AG04450 (cell line): ENCODE measurements at places on chromosomes 5 and 9.

- DNase-seq: no peak
Measured at GRCh38 chr5:168055961-168056360, 235.5 kb upstream of the WWC1 start.

DNA sequence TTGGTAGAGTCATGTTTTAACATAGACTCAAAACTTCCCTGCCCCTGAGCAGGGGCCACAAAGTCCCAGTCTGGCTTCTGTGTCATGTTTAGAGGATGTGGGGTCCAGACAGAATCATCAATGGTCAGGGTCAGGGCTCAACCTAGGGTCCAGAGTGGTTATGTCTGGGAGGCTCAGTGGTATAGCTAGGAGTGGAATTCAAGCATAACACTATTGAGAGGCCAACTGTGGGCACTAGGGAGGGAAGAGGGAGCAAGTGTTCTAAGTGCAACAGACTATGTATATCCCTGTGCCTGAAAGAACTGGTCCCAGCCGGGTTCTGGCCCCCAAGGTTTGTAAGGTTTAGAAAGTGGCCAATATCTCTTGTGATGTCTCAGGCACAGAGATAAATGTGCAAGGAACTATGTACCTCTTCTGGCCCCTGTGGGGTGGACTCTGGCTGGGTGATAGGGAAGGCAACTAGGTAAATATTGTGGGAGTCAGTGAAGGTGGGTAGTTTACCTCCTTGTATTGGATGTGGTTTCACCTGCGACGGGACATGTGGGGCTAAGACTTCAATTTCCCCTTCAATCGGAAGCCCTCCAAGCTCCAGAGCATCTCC is 14.0 kb downstream of the MYORG start:
- no peak for DNase-seq

DNA sequence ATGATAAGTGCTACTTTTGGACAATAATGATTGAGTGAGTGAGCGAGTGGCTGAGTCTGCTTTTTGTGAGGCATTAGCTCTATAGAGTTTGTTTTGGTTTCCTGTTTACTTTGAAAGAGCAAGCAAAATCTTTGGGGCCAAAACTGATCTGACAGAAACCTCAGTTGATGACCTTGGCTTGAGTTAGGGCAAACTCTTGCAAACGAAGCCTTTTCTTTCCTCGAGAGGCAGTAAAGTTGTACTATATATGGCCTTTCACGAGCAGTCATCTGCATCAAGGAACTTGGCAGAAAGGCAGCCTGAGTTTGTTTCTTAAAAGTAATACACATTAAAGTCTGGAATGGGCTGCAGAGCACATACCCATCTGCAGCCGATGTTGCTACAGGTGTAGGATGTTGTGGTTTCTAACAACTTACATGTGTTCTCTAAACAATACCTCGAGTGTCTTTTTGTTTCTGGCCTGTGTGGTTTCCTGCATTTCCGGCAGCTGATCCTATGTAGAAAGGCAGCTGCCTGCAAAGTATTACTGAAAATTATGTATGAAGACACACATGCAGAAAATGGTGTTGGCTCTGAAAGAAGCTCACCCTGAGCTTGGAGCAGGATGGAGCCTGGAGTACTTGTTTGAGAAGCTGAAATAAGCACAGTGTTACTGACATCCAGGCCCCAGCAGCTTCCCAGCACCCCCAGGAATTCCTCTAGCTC is 60.8 kb downstream of the FOXD1 start:
- no peak for DNase-seq

DNA sequence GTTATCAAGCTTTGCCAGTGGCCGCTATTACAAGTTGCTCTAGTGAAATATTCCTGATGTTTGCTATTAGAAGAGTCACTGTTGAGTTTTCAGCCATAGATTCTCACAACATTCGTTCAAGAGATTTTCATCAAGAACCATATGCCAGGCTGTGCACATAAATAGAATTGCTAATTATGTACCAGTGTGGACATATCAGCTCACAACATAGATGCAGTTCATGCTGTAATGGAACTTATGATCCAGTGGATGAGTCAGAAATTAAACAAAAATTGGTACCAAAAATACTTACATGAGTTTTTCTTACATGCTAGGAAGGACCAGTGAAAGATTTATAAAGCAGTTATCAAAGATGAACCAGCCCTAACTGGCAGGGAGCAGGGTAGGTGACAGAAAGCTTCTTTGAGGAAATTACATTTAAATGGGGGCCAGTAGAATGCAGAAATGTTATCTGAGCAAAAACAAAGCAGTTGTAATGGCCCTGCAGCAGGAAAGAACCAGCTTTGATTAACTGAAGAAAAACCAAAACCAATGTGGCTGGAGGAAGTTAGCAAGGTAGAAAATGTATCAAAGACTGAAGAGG is 404.2 kb downstream of the DNAH5 start:
- no peak for DNase-seq

- no peak for DNase-seq
Measured at GRCh38 chr9:74336161-74336560, 161.0 kb upstream of the RORB start.

DNA sequence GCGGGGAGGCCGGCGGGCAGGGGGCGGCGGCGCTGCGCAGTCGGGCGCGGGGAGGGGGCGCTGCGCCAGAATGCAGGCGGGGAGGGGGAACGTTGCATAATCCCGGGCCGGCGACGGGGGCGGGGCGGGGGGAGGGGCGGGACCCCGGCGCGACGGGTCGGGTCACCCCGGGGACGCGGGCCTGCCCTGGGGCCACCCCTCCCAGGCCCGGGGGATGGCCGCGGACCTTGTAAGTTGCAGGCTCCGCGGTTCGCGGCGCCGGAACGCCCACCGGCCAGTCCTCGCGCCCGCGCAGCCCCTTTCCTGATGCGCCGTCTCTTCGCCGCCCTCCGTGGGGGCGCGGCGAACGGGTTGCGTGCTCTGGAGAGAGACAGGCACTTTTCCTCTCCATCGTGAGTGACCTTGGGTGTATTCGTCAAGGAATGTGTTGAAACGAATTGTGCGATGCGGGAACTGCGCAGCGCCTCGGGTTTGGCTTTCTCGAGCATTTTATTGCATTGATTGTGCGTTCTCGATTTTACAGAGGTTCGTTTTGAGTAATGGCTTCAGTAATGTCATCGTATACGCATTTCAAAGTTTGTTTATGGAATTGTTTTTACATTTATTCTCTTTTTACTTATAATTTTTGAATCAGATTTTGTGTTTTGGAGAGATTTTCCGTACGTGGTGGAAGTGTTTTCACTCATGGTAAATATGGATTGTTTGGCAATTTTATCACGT is 802 bp downstream of the SPIN1 start:
- DNase-seq: no peak

GRCh38 chr9:72883875-72884274 is 69.0 kb downstream of the ALDH1A1 start:
- DNase-seq: no peak

GRCh38 chr5:173638126-173639040 is 21.9 kb upstream of the BOD1 start:
- DNase-seq: no peak

DNA sequence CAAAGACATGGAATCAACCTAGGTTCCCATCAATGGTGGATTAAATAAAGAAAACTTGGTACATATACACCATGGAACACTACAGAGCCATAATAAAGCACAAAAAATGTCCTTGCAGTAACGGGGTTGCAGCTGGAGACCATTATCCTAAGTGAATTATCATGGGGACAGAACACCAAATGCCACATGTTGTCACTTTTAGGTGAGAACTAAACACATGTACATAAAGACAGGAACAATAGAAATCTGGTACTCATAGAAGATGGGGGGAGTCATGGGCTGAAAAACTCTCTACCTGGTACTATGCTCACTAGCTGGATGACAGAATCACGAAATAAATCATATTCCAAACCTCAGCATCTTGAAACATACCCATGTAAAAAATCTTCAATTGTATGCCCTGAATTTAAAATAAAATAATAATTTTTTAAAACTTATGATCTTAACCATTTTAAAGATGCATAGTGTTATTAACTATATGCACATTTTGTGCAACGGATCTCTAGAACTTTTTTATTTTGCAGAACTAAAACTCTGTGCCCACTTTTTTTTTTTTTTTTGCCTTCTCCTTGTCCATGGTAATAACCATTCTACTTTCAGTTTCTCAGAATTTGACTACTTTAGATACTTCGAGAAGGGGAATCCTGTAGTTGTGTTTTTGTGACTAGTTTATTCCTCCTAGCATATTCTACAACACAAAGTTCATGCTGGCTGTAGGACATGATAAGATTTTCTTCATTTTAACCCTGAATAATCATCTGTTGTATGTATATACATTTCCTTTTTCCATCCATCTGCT is 1081.6 kb upstream of the ACO1 start:
- DNase-seq: no peak

- no peak for DNase-seq
Measured at GRCh38 chr5:58493141-58493540, 1.9 kb downstream of the GAPT start.

DNA sequence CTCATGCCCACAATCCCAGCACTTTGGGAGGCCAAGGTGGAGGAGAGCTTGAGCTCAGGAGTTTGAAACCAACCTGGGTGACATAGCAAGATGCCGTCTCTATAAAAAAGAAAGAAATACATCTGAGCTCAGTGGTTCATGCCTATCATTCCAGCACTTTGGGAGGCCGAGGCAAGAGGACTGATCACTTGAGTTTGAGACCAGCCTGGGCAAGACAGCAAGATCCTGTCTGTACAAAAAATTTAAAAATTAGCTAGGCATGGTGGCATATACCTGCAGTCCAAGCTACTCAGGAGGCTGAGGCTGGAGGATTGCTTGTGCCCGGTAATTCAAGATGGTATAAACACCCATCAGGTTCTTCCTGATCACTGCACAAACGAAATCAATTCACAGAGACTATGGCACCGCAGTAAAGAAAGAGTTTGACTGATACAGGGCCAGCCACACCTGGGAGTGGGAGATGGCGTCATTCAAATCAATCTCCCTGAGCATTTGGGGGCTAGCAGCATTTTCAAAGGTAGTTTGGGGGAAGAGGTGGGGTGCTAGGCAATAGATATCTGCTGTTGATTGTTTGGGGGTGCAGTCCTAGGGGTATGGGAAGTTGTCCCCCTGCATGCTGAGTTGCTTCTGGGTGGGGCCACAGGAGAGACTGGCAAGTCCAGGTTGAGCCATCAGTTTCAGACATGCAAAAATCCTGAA is 169.2 kb downstream of the TTC39B start:
- no peak for DNase-seq

GRCh38 chr5:4730279-4730678 is 409.9 kb upstream of the ADAMTS16 start:
- no peak for DNase-seq

DNA sequence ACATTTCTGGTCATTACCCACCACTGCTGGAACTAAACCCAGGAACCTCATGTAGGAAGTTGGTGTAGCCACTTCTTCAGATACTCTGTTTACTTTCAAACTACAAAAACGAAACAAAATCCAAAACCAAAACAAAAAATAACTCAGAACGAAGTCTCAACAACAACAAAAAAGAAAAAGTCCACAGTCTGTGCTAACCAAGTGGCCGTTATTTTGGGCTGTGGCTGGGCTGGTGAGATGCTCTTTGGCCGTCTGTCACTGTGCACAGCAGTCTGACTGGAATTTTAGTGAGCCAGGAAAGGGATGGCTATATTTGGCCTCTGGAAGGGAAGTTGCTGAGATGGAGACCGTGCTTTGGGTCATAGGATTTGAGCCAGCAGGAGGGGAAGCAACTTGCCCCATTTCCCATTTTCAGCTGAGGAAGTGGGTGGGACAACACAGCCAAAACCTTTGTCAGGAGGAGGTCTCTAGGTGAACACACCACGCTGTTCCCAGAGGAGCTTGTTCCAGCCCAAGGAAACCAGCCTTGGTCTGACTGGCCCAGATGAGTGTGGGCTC is 334.1 kb downstream of the ZSWIM6 start:
- DNase-seq: no peak
